ENCODE measurements at places on chromosomes 1 and 21. TPM values are rescaled to one million over a fixed set of nuclear protein-coding genes. Genes with fewer than 3 reads are reported as not detected.

DNA sequence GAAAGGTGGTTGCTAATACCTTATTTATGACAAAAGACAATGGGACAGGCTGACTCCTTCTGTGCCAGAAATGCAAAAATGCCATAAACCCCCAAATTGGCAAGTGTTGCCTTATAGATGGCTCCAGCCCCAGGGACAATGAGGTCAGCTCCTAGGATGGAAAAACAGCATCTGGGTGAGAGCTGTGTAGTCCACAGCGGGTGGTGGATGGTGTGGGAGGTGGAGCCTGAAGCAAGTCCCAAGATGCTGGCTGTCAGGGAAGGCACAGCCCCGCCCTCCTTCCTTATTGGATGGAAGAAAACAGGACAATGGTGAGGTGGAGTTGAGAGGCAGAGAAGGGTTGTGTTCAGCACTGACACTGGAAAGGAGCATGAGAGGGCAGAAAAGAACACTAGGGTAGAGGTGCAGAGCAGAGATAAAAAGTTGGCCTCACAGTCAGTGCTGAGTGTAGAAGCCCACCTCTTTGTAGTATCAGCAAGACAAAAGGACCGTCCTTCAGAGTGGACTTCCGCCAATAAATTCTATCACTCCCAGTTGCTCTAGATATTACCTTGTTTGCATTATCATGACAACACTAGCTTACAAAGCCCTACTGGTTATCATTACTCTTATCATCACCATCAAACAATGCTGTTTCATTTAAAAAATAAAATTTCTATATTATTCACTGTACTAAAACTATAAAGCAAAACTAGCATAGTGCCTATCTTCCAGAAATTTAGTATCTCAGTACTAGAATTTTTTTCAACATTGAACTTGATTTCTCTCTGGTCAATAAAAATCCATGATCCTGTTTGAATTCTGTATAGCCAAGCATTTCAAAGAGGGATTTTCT is 3.7 kb upstream of the SDE2 start:
- DNase-seq: peak; percentile 84

- no peak for DNase-seq
These were observed 14.0 kb downstream of the JUN start for GRCh38 chr1:58769809-58770320.

GRCh38 chr1:152917794-152918193 is 9.4 kb downstream of the IVL start:
- DNase-seq: no peak

- no peak for DNase-seq
These were observed at the start of gene GBP2 for GRCh38 chr1:89125913-89126580. Gene GBP2, minus strand, starts transcription at chr1:89126114. Its CDS starts 4,148 bp downstream, at chr1:89121966.

DNA sequence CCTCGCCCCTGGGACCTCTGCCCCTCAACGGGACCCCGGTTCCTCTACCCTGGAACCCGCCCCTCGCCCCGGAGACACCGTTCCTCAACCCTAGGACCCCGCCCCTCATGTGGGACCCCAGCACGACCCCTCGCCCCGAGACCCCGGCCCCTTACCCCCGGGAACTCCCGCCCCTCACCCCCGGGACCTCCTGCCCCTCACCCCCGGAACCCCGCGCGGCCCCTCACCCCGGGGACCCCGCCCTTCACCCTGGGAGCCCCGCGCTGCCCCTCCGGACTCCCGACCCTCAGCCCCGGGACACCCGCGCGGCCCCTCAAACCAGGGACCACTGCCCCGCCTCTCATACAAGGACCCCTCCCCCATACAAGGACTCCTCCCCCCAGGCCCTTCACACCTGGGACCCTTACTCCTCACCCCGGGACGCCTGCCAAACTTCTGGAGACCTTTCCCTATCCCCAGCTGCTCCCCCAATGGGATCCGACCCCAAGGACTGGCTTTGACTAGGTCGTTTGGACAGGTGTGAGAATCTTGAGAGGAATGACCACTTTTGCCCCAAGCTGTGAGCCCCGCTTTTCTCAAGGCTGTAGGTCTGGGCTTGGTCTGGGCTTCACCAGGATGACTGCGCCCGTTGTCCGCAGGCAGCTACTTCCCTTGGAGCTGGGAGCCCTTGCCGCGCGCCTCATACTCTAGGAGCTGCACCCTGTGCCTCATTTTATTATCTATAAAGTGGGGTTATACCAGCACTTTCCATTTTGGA is 843 bp downstream of the DIP2A start:
- peak; percentile 68 for DNase-seq

GRCh38 chr1:19436716-19437476 is 48.4 kb downstream of the CAPZB start:
- peak; percentile 90 for DNase-seq

- DNase-seq: no peak
These were observed 49.4 kb downstream of the MAN1A2 start for GRCh38 chr1:117416546-117417125.

GRCh38 chr1:155010211-155010918 is 7.8 kb downstream of the ZBTB7B start:
- peak; percentile 40 for DNase-seq

- DNase-seq: peak; percentile 83
These were observed 18.5 kb downstream of the ALDH4A1 start for GRCh38 chr1:18883636-18884418.

GRCh38 chr1:182395906-182396305 is 4.3 kb upstream of the GLUL start:
- no peak for DNase-seq

GRCh38 chr21:37757606-37758376 is 158.5 kb downstream of the KCNJ6 start:
- no peak for DNase-seq

GRCh38 chr21:42330380-42331371 is 15.5 kb upstream of the TFF3 start:
- DNase-seq: no peak

DNA sequence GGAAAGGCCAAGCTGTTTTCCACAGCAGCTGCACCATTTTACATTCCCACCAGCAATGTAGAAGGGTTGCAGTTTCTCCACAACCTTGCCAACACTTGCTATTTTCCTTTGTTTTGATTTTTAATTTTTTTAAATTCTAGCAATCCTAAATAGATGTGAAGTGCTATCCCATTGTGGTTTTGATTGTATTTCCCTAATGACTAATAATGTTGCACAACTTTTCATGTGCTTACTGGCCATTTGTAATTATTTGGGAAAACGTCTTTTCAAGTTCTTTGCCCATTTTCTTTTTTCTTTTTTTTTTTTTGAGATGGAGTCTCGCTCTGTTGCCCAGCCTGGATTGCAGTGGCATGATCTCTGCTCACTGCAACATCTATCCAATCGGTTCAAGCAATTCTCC is 53.9 kb downstream of the VCAM1 start:
- no peak for DNase-seq

DNA sequence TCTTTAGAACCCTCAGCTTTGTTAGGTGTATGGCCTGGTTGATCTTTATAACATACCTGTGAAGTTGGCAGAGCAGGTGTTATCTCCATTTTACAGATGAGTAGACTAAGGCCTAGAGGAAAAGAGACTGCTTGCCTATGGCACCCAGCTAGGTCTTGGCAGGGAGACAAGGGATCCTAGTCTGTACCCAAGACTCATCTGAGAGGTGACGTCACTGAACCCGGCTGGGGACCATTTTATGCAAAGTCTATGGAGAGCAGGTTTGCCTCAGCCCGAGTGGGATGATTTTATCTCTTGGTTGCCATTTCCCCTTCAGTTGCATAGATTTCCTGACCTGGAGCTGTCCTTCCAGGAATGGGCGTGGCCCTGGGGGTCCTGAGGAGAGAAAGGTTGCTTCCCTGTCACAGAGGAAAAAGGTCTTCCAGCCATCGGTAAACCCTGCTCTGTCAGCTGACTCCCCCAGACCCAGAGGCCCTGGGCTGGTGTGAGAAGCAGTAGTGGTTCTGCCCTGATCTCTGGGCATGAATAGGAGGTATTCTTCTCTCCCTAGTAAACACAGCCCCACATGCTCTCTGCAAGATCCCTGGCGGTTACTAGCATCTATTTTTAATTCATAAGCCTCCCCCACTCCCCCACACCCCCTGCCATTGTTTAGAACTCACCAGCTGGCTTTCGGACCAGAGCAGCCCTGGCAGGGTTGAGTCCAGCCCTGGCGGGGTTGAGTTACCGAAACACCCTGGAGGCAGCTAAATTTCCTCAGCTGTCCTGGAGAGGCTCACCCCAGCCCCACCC is 19.6 kb downstream of the TMCC2 start:
- DNase-seq: no peak

DNA sequence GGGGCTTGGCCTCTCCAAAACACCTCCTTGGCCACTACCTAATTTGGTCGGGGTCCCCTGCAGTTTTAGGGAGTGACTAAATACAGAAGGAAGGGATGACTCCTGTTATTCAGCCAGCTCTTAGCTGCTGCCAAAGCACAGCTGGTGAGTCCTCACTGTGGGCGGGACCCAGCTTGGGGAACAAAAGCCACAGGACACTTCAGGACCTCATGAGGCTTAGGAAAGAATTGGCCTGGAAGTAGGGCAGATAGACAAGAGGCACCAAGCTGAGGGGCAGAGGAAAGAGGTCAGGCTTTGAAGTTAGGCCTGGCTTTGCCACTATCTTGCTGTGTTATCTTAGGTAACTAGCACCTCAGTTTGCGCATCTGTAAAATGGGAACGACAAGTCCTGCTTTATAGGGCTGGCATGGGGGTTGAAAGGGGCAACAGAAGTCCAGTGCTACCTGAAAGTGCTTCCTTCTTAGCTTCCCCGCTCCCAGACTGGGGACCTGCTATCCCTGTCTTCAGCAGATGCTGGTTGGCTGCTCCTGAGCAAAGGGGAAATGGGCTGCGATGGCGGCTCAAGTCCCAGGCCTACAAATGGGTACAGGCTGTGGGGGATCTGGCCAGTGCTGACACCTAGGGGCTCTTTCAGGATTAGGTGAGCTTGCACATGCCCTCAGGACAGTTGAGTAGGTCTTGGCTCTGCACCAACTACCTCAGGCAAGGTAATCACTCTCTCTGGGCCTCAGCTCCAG is 15.7 kb downstream of the IFI6 start:
- peak; percentile 78 for DNase-seq

GRCh38 chr1:162635418-162635817 is 3.2 kb downstream of the DDR2 start:
- no peak for DNase-seq

Gene PLCH2
- total RNA-seq: 0.46 TPM

Gene LCE2A
- not detected for total RNA-seq

Gene WNT3A
- total RNA-seq: not detected

Gene SPTA1
- 0.08 TPM for total RNA-seq

Gene CHD5
- 0.05 TPM for total RNA-seq

Gene NUAK2
- 1.1 TPM for total RNA-seq

Gene KIF14
- total RNA-seq: 0.11 TPM

Gene CYYR1
- total RNA-seq: 27.3 TPM

Data from Right ventricle myocardium inferior (tissue), 1 donor.